ENCODE measurements at places on chromosomes 5 and 9.

GRCh38 chr5:177442066-177442826 is 4.4 kb upstream of the PRR7 start:
- no peak for DNase-seq

GRCh38 chr5:140664030-140664358 is 710 bp upstream of the WDR55 start:
- no peak for DNase-seq

- no peak for DNase-seq
Observed at GRCh38 chr9:135950135-135950682, 11.0 kb downstream of the UBAC1 start.

GRCh38 chr5:55180016-55180415 is 7.0 kb upstream of the CDC20B start:
- no peak for DNase-seq

- no peak for DNase-seq
Observed at GRCh38 chr5:82622711-82623514, 344.8 kb upstream of the RPS23 start.

GRCh38 chr5:175688352-175689146 is 30.7 kb downstream of the HRH2 start:
- peak; percentile 16 for DNase-seq

DNA sequence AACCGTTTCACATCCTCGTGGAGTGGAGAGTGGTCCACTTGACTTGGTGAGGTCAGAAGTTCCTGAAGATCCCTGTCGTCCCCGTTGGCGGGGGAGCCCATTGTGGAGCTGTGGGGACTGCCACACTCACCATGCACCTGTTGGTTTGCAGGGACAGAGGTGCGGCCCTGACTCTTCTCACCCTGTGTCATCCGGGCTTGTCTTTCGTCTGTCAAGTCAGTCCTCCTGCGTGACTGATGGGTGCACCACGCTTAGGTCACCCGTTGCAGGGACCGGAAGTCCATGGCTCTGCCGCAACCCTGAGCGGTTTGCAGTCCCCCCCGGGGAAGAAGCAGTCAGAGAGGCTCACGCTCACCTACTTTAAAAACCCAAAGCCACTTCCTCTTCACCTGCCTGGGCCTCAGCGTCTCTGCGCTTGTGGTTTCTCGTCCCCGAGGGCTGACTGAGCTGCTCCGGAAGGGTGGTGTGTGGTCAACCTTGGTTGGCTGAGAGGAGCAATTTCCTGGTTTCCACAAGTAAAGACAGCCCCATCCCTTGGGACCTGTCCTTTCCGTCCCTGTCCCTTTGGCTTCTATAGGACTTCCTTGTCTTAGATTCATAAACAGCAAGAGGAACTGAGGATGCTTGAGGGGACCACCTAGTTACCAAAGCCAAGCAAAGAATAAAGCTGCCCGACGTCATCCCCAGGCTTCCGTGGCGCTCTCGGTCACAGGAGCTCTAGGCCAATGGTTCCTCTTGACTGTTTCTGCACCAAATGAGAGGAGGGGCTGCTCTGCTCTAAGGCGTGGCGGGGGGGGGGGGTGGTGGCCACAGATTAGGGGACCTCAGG is 53.2 kb downstream of the USP20 start:
- peak; percentile 18 for DNase-seq

- DNase-seq = no peak
Observed at GRCh38 chr5:67393211-67393610, 196.6 kb upstream of the CD180 start.

GRCh38 chr5:55031492-55031891 is 7.4 kb downstream of the GZMK start:
- DNase-seq = no peak

DNA sequence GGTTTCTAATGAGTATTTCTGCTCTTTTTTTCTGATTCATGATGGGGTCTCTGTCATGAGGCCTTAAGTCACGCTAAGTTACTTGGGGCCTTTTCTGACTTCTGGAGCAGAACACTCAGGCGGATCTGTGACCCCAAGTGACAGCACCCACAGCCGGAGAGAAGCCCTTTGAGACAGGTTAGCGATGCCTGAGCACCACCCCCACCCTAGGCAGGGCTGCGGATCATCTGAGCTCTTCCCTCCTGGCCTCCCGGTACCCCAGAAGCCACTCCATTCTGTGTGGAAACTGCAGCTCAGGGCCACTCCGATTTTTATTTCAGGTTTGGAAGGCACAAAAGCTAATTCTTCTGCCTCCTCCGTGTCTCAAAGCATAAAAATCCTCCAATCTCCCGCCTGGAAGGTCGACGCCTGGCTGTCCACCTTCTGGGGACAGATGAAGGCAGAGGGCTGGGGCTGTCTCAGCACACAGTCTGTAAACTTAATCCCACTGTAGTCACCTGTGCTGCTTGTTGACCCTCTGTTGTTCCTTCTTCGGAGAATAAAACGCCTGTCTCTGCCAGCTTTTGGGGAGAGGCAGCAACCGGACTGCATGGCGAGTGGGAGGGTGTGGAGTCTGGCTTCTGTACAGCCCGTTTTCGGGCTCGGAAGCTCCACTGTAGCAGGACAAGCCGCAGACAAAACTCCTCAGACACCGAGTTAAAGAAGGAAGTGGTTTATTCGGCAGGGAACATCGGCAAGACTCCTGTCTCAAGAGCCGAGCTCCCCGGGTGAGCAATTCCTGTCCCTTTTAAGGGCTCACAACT is 88.8 kb downstream of the SPRY4 start:
- DNase-seq = peak; percentile 54

DNA sequence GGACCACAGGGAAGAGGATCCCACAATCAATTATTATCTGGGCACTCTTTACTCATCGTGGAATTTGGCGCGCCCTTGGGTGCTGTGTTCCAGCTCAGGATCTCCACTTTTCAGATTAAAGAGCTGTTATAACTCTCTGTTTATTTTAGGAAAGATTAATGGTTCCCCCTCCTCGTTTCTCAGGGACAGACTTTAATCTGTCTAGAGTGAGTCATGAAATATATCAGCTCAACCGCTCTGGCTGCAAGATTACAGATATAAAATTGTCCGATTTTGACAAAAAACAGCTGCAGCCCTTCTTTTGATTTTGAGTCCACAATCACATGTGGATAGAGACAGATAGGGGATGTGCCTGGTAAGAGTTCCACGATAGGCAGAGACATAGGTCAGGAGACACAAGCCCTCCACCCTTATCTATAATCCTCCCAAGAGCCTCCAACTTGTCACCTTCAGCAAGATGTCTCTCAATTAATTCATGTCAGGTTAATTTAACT is 77.6 kb upstream of the ANKRD55 start:
- DNase-seq = no peak

DNA sequence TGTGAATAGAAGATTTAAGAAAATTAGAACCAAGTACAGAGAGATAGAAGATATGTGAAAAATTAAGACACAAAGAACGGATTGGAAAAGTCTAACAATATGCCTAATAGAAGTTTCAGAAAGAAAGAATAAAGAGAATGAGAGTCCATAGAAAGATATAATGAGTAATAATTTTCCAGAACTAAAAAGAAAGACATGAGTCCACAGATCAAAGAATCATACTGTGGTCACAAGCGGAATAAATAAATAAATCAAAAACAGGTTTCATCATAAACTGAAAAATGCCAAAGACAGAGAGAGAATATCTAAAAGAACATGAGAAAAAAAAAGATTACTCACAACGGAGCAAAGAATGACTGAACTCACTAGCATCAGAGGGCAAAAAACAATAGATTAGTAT is 32.9 kb downstream of the FEM1C start:
- no peak for DNase-seq

DNA sequence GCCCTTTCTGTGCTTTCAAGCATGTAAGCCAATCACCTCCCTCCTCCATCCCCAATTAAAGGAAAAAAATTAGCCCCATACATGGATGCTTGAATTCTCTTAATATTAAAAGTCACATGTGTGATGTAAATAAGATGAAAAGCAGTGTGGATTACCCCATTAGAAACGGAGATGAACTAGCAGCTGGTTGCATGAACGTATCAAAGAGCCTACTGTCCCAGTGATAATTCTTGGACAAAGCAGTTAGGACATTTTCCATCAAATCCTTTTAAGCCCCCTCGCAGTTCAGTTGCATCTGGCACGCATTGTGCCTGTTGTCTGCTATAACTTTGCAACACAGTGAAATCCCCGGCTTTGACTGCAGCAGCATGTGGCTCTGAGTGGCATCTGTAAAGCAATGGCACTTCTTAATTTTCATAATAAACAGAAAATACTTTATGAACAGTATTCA is 285.6 kb downstream of the FBXL7 start:
- no peak for DNase-seq

- no peak for DNase-seq
Observed at GRCh38 chr5:179238628-179238970, 106.7 kb downstream of the ADAMTS2 start.

- DNase-seq = no peak
Observed at GRCh38 chr5:125874057-125874456, 549.2 kb upstream of the GRAMD2B start.

GRCh38 chr5:143972068-143972467 is 160.1 kb downstream of the HMHB1 start:
- no peak for DNase-seq

DNA sequence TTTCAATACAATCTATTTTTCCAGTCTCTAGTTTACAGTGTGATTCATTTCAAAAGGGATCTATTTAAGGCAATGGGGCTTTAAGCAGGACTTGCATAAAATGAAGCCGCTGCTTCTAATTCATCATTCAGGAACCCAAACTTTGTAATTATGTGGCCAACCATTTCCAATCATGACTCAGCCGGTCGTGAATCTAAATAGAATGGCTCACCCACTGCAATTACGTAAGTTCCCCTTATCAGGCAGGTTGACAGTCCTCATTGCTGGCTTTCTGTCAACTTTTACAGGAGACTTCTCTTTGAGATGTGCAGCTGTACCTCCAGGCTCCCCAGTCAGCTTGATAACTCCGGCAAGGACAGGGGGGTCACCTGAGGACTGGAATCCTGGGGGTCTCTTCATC is 152.8 kb upstream of the DAP start:
- no peak for DNase-seq

DNA sequence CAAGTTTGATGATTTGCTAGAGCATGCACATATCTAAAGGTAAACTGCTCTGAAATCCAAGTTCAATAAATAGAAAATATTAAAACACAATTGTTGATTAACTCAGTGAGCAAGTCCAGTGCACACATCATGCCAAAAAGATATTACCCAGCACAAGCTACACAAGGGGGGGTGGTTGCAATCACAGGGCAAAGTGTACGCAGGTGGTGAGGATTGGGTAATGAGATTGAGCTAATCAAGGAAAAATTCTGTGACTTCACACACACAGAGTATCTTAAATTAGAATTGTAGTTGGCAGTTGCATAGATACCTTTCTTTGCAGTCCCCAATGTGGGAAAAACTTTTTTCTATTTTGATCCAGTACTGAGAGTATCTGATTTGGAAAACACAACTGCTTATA is 156.1 kb upstream of the NTRK2 start:
- no peak for DNase-seq

- no peak for DNase-seq
Observed at GRCh38 chr5:75640395-75640794, 29.1 kb downstream of the ANKDD1B start.

DNA sequence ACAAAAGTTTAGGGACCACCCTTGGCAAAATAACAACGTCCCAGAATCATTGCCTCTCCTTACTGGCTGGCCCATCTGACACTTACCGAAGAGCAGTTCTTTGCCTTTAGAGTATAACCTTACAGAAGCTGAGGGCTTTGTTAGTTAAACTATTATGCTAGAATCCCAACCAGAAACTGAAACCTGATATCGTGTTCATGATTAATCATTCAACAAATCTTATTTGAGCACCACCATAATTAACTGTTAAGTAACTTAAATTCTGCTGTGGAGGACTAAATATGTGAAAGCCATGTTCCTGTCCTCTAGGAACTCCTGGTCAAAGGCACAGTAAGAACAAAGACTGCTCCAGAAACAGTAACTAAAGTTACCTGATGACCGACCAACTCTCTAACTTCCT is 104.9 kb downstream of the ARL15 start:
- no peak for DNase-seq

- DNase-seq = no peak
Observed at GRCh38 chr9:113255438-113255837, 19.9 kb downstream of the CDC26 start.

DNA sequence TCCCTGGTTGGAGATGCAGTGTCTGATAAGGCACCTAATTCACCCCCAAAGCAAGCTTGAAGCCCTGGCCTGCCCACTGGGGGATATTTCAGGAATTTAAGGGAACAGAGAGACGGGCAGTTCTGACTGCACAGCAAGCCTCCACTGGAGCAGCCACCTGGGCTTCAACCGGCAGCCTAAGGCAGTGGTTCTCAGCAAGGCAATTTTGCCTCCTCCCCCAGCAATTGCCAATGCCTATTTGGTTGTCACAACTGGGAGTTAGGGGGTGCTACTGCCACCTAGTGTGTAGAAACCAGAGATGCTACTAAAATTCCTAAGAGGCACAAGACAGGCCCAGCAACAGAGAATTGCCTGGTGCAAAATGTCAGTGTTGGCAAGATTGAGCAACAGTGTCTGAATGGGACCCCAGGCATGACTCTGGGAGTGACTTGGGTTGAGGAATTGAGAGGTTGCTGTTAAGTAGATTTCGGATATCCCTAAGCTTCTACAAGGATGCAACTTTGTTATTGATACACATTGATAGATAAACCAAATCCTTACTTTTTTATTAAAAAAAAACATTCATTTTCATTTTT is 58.7 kb upstream of the CTSL start:
- peak; percentile 60 for DNase-seq

DNA sequence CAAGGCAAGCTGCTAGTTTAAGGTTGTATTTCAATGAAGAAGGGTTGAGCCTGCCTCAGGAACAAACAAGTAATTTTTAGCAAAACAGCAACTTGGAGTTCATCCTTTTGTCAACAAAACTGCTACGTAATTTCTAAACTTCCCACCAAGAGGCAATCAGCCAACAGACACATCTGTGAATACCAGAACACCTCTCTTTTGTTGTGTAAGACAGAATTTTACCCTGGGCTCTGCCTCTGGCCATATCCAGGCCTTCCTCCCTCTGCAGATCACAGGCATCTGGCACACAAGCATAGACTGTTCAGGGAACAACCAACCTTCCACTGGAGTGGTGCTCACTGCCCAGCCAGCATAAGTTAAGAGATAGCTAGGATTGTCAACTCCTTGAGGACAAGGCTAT is 409.0 kb downstream of the SPOCK1 start:
- DNase-seq = peak; percentile 79

- DNase-seq = no peak
Observed at GRCh38 chr9:112856843-112857242, 33.8 kb downstream of the SLC46A2 start.

- DNase-seq = no peak
Observed at GRCh38 chr5:21615195-21615765, 1237.9 kb downstream of the CDH12 start.

DNA sequence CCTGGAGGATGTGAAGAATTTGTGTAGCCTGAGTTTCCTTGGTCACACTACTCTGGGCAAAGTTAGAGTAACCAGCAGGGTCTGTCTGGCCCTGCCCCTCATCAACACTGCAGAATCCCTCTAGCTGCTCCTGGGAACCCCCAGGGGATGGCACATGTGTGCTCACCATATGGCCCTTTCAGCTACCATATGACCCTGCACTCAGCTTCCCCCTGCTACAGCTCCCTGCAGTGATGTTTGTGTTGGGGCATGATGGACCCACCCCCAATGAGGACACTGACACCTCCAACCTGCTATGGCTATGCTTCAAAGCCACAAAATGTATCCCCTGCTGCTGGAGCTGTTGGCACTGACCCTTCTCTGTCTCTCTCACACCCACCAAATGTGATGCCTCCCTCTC is 152.7 kb downstream of the SNX18 start:
- DNase-seq = no peak

Measured in ELF-1 (cell line).